ENCODE measurements at places on chromosomes 12 and 14. TPM values are rescaled to one million over a fixed set of nuclear protein-coding genes. Genes with fewer than 3 reads are reported as not detected.

The NEUROD4 gene
- total RNA-seq, result not detected

The CEP128 gene
- 26.0 TPM for total RNA-seq

The PTPRQ gene
- total RNA-seq, result 0.25 TPM

The DDX47 gene
- 154 TPM for total RNA-seq

The YBX3 gene
- 251 TPM for total RNA-seq

The PIWIL1 gene
- total RNA-seq, result not detected

The COQ6 gene
- 15.5 TPM for total RNA-seq

The KRT72 gene
- total RNA-seq, result not detected

The FBXW8 gene
- total RNA-seq, result 21.3 TPM

The PCED1B gene
- total RNA-seq, result 4.2 TPM

The ADAMTS20 gene
- 0.70 TPM for total RNA-seq

The RHOF gene
- total RNA-seq, result 31.0 TPM

The CYP27B1 gene
- 3.1 TPM for total RNA-seq

The TAS2R42 gene
- total RNA-seq, result not detected

The ASIC1 gene
- 2.6 TPM for total RNA-seq

The SERPINA12 gene
- total RNA-seq, result not detected

The GSG1 gene
- 0.43 TPM for total RNA-seq

The HSP90AA1 gene
- 455 TPM for total RNA-seq

The OR10P1 gene
- total RNA-seq, result not detected

The CARMIL3 gene
- total RNA-seq, result 4.4 TPM

The ADAM21 gene
- not detected for total RNA-seq

The GDF3 gene
- total RNA-seq, result 60.7 TPM

The RHOJ gene
- 0.25 TPM for total RNA-seq

The POTEM gene
- total RNA-seq, result not detected

The GZMB gene
- not detected for total RNA-seq

The C12orf42 gene
- total RNA-seq, result 0.27 TPM

Data from endodermal cell (in vitro differentiated cells).